ENCODE measurements at places on chromosomes 2 and 18. TPM values are rescaled to one million over a fixed set of nuclear protein-coding genes. Genes with fewer than 3 reads are reported as not detected.

DNA sequence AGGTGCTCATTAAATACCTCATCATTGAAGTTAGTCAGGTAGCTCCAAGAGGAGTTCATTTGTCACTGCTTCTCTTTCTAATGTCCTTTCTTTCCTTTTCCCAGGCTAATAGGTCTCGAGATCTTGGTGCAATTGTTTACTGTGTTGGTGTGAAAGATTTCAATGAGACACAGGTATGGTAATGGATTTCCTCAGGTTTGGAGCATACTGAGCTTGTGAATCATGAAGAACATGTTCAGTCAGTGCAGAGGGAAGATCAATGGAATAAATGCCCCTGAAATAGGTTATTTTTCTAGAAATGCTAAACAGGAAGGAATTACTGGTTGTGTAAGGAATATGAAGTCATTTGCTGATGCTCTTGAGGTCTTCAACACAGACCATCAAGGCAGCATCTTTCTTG lies 62.5 kb downstream of the ANTXR1 start:
- DNase-seq = no peak

- no peak for DNase-seq
Measured at GRCh38 chr2:57408587-57408986, 638.0 kb upstream of the VRK2 start.

DNA sequence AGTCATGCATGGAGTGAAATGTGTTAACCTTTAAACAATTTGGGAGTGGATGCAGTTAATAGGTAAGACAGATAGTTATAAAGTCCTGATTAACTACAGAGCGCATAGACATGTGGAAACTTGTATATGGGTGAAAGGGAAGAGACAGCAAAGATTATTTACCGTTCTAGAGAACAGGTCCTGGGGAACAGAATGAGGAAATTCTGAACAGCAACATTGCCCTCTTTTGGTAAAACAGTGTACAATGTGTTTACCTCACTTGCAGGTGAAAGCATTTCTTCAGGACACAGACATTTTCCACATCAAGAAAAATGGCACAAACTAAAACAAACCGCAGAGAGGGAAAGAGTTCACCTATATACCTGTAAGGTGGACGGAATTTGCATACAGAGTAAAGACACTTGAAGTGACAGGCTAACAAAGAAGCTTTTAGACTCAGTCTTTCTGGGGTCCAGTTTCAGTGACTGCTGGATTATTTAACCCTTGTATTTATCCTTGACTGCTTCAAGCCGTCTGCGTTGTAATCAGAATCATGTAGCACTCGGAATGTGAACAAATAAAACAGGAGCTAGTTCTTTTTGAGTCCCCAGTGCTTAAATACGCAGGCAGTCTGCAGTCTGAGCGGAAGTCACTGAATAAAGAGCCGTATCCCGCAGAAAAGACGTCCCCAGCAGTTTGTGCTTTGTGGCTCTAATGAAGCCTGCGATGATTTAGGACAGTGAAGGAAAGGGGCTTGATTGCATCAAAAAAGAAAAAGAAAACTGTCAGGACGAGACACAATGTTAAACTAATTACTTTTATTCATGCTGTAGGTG lies 364.8 kb upstream of the GALNT5 start:
- DNase-seq = no peak

DNA sequence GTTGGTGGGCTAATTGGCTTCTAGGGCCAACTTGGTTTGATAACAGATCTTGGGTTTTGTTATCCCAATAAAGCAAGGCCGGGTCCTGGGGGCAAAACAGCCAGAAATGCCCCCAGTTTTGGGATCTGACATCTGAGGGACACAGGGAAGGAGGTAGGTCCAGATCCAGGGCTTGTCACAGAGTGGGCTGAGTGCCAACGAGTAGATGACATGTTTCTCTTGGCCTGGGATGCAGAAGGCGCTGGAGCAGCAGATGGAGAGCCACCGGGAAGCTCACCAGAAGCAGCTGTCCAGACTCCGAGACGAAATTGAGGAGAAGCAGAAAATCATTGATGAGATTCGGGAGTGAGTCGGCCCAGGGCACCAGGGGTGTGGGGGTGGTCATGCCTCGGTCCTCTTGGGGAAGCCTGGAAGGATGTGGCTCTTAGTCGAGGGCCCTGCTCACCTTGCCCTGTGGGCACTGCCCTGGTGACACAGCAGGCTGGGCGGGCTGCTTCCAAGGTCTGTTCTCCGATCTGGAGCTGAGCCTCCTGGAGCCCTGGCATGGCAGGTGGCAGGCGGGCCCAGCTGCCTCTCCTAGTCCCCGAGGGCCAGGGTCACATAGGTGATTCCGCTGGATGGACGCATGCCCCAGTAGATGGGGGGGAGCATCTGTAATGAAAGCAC lies 40.2 kb upstream of the LYPD6B start:
- no peak for DNase-seq

DNA sequence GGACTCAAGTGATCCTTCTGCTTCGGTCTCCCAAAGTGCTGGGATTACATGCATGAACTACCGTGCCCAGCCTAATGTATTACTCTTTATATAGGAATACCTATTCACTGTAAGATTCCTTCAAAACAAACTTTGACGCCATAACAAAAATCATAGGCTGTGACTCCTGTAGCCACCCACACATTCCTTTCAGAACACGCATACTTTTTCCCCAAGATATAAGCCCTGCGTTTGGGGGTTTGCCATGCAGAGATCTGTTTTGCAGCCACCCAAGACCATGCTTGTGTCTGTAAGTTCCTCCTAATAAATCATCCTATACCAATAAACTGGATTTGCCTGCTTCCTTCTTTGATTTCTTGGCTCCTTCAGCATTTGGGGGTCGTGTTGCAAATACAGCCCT lies 46.0 kb upstream of the STON1 start:
- DNase-seq = no peak

DNA sequence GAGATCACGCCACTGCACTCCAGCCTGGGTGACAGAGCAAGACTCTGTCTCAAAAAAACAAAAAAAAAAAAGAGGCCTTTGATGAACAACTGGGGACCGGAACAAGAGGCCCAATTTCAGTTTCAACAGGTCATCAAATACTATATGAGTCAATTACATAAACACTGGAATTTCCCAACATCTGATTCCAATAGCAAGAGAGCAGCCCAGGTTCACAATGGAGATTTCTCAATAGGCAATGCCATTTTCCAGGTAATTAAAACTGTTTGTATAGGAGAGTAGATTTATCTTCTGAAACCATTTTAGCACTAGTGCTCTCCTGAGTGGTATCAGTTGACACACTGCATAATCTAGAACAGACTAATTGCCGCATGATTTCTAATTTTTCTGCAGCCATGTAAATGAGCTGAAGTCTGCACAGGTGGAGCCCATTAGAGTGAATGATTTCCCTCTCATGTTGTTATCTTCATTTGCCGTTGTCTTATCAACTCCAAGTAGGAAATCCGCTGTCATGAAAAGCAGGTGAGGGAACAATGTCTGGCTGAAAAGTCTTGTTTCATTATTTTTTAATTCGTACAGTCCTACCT lies 264.1 kb upstream of the MEIS1 start:
- DNase-seq = no peak

GRCh38 chr18:48933578-48934414 lies 17.0 kb downstream of the SMAD7 start:
- no peak for DNase-seq

DNA sequence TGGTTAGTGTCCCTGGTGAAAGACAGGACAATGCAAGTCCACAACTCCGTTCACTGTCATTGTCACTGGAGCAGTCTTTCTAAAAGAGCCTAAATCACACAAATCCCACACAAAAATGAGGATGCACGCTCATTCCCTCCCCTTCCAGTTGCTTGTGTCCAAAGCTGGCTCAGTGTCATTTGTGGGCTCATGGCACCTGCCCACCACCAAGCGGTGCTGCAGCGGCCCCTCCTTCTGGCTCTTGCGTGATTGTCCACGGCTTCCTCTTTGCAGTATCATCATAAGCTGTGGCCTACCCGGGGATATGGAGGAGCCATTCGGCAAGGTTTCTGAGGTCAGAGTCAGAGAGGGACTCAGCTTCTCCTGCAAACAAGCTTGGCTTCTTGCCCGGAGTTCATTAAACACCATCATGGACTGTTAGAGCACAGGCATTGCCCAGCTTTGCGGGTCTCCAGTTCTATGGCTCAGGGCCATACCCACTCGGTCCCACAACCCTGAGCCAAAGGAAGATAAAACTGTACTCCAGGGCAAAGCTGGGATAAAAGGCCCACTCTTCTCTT lies 179.4 kb upstream of the AGAP1 start:
- DNase-seq = no peak

DNA sequence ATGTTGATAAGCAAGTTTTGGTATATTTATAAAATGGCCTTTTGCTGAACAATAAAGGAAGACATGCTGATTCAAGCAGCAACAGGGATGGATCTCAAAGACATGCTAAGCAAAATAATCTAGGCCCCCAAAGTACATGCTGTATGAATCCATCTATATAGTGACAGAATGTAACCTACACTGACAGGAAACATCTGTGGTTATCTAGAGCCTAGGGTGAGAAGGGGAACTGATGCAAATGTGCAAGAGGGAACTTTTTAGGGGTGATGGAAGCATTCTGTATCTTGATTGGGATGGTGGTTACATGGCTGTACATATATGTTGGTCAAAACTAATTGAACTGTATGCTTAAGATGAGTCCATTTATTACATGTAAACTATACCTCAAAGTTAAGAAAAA lies 24.2 kb downstream of the CNRIP1 start:
- no peak for DNase-seq

DNA sequence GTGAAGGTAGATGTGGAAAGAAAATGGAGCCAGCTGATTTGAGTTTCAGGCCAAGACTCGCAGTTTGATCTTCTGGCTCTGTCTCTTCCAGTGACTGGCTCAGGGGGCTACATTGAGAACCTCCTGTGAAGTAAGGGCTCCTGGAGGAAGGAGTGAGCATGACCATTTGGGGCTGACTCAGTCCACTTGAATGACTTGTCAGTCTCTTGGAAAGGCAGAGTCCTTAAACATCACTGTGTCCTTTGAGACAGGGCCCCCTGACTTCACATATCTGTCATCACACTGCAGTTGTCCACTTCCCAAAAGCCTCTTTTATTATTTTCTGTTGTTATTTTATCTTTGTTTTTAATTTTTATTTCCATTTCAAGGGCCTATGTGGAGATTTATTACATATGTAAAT lies 204.6 kb upstream of the APCDD1 start:
- no peak for DNase-seq

DNA sequence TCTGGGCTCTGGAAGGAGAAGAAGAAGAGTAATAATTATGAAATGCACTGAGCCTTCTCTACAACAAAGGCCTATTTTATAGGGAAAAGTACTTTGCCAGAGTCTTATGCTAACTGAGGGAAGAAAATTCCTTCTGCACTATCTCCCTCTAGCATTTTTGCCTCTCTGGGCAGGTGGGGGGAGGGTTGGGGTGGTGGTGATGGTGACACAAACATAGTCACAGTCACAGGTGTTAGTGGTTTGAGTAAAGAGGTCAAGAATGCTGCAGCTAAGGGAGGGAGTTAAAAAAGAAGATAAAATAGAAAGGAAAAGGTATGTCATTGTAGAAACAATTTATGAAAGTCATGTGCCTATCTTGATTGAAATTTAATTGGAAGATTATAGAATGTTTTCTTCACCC lies 140.8 kb upstream of the COL3A1 start:
- no peak for DNase-seq

- DNase-seq = no peak
Measured at GRCh38 chr2:667332-667999, 9.7 kb downstream of the TMEM18 start.

GRCh38 chr2:6186332-6187151 lies 494.4 kb downstream of the SOX11 start:
- no peak for DNase-seq

DNA sequence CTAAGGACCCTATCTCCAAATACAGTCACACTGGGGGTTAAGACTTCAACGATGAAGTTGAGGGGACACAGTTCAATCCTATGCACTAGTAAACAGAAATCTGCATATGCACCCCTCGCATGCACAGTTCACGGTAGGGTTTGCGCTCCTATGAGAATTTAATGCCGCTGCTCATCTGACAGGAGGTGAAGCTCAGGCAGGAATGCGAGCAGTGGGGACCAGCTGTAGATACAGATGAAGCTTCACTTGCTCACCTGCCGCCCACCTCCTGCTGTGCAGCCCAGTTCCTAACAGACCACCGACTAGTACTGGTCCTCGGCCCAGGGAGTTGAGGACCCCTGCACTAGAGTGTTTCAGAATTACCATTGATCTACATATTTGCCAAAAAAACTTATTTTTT lies 40.0 kb upstream of the FAHD2A start:
- no peak for DNase-seq

- no peak for DNase-seq
Measured at GRCh38 chr2:54574107-54574859, 118.2 kb downstream of the SPTBN1 start.

- no peak for DNase-seq
Measured at GRCh38 chr2:76157531-76157930, 446.8 kb upstream of the GCFC2 start.

GRCh38 chr2:65227020-65227455 lies 593 bp upstream of the ACTR2 start:
- no peak for DNase-seq

- no peak for DNase-seq
Measured at GRCh38 chr2:218902427-218902826, 21.8 kb downstream of the WNT10A start.

DNA sequence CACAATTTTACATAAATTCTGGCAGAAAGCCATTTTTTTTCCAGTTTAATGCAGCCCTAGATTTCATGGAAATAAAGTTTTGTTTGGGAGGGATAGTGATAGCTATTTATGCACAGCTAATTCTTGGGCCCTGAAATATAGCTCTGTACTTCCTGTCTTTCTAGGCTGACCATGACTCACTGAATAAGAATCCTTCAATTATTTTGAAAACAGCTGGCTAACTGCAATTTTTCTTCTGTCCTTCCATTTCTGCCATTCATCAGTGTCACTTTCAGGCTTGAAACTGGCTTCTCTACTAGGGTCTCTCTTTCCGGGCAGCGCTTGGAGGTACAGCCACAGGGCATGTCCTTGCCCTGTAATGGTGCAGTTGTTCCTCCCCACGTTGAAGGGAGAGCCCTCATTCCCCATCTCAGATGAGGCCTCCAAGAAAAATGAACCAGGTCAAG lies 97.1 kb upstream of the TMEM178A start:
- no peak for DNase-seq

PROKR1 gene
- polyA plus RNA-seq = 0.03 TPM

CCDC68 gene
- polyA plus RNA-seq = 17.7 TPM

BARD1 gene
- polyA plus RNA-seq = 2.7 TPM

SKOR2 gene
- 0.01 TPM for polyA plus RNA-seq

ATP6V1B1 gene
- 0.62 TPM for polyA plus RNA-seq

DYNAP gene
- polyA plus RNA-seq = not detected

CCL20 gene
- 4.9 TPM for polyA plus RNA-seq

REG1B gene
- not detected for polyA plus RNA-seq

MPV17 gene
- polyA plus RNA-seq = 169 TPM

KLHL41 gene
- polyA plus RNA-seq = 0.78 TPM

AFF3 gene
- 11.2 TPM for polyA plus RNA-seq

ASAP2 gene
- polyA plus RNA-seq = 10.3 TPM
